Germinal center (tissue), 1 donor: ENCODE measurements at places on chromosomes 5 and 9.

GRCh38 chr5:109126481-109126880 is 283.3 kb downstream of the PJA2 start:
- no peak for DNase-seq

- no peak for DNase-seq
Measured at GRCh38 chr5:139958432-139959148, 84.5 kb downstream of the NRG2 start.

- no peak for DNase-seq
Measured at GRCh38 chr9:35522700-35523099, 32.8 kb downstream of the RUSC2 start.

DNA sequence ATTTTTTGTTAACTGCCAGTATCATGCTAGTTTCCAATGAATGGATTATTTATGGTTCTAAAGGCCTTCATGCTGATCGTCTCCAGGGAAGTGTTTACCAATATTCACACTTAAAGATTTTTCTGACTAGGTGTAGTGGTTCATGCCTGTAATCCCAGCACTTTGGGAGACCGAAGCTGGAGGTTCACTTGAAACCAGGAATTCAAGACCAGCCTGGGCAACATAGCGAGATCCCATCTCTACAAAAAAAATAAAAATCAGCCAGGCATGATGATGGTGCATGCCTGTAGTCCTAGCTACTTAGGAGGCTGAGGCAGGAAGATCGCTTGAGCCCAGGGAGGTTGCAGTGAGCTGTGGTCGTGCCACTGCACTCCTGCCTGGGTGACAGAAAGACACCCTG is 43.5 kb downstream of the FAM13B start:
- no peak for DNase-seq

DNA sequence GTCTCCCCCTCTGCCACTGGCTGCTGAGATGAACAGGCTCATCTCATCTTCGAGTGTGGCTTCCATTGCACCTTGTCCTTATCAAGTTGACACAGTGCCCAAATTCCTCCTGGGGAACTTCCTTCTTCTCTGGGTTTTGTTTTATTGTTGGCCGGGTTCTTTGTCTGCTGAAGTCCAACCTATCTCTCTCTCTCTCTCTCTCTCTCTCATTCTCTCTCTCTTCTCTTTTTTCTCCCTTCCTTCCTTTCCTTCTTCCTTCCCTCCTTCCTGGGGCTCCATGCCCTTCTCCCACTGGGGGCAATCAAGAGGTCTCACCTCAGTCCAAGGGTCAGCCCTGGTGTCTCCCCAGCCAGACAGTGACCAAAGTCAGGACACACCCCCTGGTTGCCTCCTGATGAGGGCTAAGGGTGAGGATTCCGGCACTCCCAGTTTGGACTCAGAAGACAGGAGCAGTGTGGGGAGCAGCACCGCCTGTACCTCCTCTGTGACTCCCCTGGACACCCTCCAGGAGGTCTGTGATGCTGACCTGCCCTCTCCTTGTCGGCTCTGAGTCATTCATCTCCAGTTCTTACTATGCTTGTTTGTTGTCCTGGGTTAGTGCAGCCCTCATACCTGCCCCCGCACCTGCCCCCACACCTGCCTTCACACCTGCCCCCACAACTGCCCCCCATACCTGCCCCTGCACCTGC is 30.7 kb downstream of the KCNT1 start:
- DNase-seq, result no peak

DNA sequence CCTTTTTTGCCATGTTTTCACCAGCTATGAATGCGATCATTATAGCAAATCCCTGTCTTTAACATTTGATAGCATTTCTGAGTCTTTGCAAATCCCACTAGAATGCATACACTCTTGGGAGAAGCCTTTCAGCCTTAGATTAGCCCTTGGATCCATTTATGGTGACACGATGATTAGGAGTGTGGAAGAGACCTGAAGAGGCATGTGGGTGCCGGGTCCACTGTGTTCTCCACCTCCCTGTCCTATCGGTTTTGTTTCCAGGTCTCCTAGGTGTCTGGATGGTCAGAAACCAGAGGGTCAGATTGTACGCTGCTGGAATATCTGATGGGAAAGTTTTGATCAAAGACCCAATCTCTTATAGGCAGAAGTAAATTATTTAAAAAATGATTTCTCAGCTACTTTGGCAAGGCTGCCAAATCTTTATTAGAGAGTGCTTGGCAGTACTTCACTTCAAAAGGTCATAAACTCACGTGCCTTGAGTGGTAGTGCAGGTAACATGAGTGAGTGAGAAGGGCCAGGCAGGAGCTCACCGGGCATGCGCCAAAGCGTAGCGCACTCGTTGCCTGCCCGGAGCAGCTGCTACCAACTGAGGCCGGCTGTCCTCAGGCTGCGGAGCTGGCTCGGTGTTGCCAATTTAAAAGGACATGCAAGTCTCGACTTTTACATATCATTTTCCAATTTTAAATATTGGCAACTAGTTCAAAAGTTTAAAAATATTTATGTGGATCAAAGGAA is 51.3 kb downstream of the PCSK5 start:
- no peak for DNase-seq

GRCh38 chr9:18459962-18460584 is 13.9 kb upstream of the ADAMTSL1 start:
- DNase-seq, result no peak

DNA sequence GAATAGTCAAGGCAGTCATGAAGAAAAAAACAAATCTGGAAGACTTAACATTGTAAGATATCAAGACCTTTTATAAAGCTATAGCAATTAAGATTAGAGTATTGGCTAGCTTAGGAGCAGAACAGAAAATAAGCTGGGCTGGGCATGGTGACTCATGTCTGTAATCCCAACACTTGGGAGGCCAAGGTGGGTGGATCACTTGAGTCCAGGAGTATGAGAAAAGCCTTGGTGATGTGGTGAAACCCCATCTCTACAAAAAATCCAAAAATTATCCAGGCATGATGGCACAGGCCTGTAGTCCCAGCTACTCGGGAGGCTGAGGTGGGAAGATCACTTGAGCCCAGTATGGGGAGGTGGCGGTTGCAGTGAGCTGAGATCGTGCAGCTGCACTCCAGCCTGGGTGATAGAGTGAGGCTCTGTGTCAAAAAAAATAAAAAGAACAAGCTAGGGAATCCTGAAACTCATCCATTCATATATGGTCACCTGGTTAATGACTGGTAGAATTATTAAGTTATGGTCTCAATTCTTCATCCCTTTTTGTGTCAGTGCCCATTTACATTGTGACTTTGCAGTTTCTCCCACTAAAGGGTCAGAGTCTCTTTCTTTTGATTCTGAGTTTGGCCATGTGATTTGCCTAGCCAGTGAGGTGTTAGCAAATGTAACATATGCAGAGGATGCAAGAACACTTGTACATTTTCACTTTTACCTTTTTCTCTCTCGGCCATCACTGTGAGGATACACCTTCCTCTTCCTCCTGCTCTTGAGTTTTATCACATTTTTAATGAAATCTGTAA is 144.6 kb upstream of the SGCD start:
- DNase-seq, result no peak

- no peak for DNase-seq
Measured at GRCh38 chr9:137083394-137084004, 3.3 kb upstream of the MAN1B1 start.
